ENCODE measurements at places on chromosomes 5 and 9.

DNA sequence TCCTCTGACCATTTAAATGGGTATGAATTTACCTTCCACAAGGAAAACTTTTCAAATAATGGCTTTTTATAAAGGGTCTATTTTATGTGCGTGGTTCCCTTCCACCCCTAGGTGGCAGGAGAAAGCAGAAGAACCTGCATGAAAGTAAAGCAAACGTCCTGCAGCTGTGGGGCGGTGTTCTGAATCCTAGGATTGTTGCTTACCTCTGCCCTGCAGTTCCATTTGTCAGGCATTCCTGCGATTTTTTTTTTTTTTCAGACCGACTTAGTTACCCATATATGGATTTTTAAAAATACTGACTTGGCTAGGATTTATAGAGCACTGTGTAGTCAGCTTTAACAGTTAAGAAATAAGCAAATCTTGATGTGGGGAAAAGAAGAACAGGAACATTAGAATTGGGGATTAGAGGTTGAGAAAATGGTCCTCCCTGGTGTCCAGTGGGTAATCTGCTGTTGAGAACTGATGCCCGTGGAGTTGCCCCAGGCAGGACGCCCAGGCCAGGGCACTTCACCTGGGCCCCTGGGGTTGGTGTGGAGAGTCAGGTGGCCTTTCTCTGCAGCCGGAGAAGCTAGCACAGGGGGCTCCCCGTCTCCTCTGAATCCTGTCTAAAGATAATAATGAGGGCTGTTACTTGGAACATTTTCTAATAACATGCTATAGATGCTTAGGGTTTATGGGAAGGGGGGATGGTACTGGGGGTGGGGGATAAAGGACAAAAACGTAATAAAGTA lies 30.4 kb upstream of the LTC4S start:
- DNase-seq, result peak; percentile 40

GRCh38 chr9:136399176-136400037 lies 563 bp downstream of the SNAPC4 start:
- peak; percentile 60 for DNase-seq

DNA sequence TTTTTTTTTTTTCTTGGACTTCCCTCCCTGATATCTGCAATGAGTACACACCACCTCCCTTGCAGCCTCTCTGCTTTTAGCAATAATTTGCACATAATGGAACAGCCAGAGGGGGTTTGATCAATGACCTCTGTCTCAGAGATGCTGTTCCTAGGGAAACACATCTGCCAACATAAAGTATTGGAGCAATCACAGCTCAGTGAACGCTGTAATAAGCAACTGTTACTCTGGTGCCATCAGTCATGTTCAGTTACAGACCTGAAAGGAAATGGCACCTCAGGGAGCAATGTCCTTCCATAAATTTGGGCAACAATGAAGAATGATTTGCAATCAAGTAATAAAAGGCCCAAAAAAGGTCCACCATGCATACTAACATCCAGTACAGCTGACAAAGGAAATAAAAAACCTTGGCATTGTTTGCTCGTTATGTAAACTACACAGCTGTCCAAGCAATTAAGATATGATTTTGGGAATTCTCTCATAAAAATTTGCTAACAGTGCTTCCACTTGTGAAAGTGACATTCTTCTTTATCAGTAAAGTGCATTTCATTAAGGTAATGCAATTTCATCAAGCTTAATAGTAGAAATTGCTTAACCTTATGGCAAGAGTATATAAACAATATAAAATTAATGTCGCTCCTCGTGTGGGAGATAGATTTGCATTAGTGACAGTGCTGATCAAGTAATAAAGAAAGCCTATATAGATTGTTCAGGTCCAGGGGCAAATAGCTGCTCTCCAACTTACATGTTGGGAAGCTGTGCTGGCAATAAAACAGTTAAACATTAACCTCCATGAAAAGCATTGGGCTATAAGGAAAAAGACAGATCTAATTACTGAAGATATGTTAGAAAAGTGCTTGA lies 167.8 kb downstream of the RASEF start:
- DNase-seq, result no peak

DNA sequence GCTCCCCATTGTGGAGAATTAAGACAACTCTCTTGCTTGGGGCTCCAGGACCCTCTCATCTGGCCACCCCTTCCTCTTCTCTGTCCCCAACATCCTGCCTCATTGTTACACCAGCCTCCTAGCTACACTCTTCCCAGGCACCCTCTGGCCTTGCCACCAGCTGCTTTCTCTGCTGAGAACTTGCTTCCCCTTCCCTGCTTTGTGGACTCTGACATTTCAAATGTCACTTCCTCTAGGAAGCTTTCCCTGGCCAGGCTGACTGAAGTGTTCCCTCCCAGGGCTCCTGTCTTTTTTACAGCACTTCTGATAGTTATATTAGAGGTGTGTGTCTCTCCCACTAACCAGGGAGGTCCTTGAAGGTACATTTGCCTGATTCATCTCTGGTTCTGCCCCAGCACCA lies 194.0 kb upstream of the KLF4 start:
- no peak for DNase-seq

DNA sequence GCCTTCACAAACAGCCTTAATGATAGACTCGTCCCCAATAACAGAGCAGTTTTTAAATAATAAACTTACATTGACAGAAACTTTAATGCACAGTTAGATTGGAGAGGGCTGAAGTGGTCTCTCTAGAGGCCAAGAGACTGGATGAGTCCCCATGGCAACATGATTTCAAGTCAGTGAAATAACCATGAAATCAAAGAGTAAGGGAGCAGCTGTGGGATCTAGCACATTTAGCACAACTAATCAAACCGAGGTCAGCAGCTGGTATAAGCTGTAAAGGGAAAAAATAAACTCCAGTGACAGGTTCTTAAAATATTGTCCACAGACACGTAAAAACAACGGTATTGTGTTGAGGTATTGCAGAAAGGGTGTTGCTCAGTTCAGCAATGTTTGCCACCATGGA lies 916.6 kb downstream of the DNAH5 start:
- DNase-seq, result no peak

- no peak for DNase-seq
Measured at GRCh38 chr5:115818821-115819220, 2.4 kb upstream of the CDO1 start.

DNA sequence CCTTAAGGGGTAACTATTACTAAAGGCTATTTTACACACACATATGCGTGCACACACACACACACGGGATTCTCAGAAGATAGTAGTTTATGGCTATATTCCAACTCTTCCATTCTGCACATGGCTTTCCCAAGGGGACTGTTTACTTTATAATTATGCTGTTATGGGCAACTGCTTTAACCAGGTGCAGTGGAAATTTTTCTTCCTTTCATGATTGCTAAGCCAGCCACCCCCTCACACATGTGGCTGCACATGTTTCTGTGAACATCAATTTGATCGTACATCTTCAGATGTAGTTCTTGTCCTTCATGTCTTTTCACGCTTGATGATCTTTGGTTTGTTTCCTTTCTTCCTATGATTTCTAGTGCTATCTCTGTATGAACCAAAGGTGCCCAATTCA lies 37.0 kb downstream of the MRPS30 start:
- DNase-seq, result no peak

- no peak for DNase-seq
Measured at GRCh38 chr5:171680485-171680884, 105.1 kb upstream of the SMIM23 start.

GRCh38 chr9:70298245-70298771 lies 39.5 kb downstream of the SMC5 start:
- no peak for DNase-seq

DNA sequence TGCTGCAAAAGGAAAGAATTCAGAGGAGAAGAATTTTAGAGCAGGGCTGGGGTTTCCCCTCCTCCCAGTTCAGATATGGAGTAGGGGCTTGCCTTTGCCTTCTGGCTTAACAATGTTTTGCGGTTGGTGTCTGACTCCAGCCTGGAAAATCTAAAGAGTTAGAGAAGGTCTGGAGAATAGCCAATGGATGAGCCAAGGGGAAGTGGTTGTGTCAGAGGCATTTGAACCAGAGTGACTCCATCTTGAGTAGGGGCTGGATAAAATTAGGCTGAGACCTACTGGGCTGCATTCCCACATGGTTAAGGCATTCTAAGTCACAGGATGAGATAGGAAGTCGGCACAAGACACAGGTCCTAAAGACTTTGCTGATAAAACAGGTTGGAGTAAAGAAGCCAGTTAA lies 133.7 kb downstream of the DIRAS2 start:
- no peak for DNase-seq

DNA sequence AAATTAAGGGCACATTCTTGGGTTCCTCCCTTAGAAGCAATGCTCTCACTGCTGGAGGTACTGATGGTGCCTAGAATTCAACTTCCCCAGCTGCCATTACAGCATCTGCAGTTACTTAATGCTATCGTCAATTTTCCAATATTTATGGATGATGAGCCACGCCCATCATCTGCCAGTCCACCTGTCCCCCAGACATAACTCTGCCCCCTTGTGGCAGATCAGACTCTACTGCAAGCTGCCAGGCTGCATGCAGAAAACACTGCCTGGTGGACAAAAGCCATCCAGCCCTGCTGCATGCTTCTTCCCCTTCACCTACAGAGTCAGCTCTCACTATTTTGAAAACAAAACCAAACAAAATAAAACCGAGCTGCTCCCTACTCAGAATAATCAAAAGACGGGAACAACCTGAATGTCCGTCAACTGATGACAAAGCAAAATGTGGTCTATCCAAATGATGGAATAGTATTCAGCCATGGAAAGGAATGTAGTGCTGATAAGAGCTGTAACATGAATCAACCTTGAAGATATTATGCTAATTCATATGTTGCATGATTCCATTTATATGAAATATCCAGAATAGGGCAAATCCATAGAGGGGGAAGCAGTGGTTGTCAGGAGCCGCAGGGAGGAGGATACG lies 66.4 kb downstream of the RETREG1 start:
- DNase-seq, result peak; percentile 46

GRCh38 chr5:7781899-7782298 lies 69.0 kb downstream of the CFAP90 start:
- DNase-seq, result no peak
